ENCODE measurements at places on chromosomes 5 and 9. TPM values are rescaled to one million over a fixed set of nuclear protein-coding genes. Genes with fewer than 3 reads are reported as not detected.

ALDOB gene
- not detected for total RNA-seq

TUSC1 gene
- total RNA-seq: 10.5 TPM

CCDC180 gene
- 4.2 TPM for total RNA-seq

NUTM2F gene
- total RNA-seq: not detected

CER1 gene
- not detected for total RNA-seq

C9orf50 gene
- not detected for total RNA-seq

CYLC2 gene
- not detected for total RNA-seq

IQGAP2 gene
- 2.5 TPM for total RNA-seq

STING1 gene
- 42.1 TPM for total RNA-seq

ZNF300 gene
- total RNA-seq: 8.1 TPM

TPRN gene
- 8.0 TPM for total RNA-seq

All from fibroblast of the aortic adventitia (primary cell).